ENCODE measurements at places on chromosomes 4 and X.

- peak; percentile 58 for DNase-seq
Observed at GRCh38 chr4:47831026-47831679, 6.7 kb downstream of the CORIN start.

GRCh38 chr4:34733185-34733941 lies 1511.0 kb downstream of the ARAP2 start:
- no peak for DNase-seq

- no peak for DNase-seq
Observed at GRCh38 chr4:81617545-81617944, 145.8 kb upstream of the RASGEF1B start.

DNA sequence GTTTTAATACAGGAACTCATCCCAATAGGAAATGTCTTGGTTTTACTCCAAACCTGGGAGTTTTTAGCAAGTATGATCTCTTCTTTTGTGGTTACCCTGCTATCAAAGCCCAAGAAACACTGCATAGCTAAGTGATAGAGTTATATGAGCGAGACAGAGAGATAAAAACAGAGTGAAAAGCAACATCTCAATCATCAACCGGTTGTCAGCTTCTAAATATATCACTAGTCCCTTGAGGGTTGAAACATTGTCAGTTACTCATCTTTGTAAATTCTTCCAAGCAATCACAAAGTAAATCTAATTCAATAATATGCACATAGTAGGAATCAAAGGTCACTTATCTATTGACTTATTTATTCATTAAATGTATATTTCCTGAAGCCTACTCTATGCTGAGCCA lies 483.9 kb downstream of the IDS start:
- no peak for DNase-seq

GRCh38 chr4:6042293-6043063 lies 24.2 kb upstream of the C4orf50 start:
- DNase-seq, result no peak

GRCh38 chr4:48141048-48141447 lies 7.0 kb upstream of the TXK start:
- peak; percentile 46 for DNase-seq

DNA sequence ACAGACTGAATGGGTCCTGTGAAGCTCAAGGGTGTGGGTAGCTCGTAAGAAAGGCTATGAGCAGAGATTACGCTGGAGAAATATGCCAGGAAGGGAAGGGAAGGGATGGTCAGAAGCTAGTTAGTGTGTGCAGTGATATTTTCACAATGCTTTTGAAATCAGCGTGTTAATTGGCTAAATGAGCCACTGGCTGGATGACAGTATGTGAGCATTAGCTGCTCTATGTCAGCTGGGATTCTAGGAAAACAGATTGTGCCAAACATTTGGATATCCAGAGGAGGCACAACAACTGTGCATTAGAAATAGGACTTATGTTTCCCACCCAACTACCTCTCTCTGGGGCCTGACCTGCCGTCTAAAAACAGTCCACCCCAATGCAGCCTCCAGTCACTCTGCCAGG lies 168.5 kb downstream of the DHRSX start:
- no peak for DNase-seq

DNA sequence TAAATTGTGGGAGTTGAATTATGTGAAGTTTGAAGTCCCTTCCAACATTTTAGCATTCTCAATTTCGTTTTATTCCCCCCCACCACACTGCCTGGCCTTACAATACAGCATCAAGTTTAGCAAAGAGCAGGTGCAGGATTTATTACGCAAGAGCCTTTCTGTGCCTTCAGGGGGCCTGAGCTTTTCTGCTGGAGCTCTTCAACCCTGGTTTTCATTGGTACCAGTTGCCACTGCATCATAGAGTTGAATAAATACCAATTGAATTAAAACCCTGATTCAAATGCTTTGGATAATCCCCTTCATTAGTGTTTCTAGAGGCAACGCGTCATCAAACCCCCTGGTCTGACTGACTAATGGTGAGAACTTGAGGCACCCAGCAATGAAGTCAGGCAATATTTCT lies 43.6 kb upstream of the KIT start:
- no peak for DNase-seq

- no peak for DNase-seq
Observed at GRCh38 chrX:54825716-54826438, 18.3 kb downstream of the MAGED2 start.

- DNase-seq, result no peak
Observed at GRCh38 chr4:184383497-184384055, 90.8 kb downstream of the IRF2 start.

DNA sequence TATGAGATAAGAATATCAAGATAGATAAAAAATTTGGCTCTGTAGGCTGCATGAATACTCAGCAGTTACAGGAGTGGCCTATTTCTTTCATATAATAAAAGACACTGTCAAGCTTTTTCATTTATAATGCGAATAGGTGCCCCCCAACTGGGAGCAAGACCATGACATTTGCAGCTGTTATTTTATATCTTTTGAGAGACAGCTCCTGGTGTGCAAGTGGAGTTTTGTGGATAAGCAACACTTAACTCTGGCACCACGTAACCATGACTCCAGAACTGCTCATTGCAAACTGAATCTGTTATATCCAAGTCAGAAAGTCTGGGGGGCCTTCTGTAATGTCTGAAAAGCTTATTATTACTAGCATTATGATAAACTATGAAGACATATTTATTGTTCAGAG lies 1372.4 kb downstream of the C4orf33 start:
- DNase-seq, result no peak
